ENCODE measurements at places on chromosomes 11 and 22.
A peak's percentile ranks its signal among the peaks of the same experiment; 100 is the strongest.

- no peak for DNase-seq
These were observed 7.4 kb upstream of the SLC5A12 start for GRCh38 chr11:26729284-26729683.

GRCh38 chr11:17743808-17744119 is 9.2 kb downstream of the KCNC1 start:
- no peak for DNase-seq

DNA sequence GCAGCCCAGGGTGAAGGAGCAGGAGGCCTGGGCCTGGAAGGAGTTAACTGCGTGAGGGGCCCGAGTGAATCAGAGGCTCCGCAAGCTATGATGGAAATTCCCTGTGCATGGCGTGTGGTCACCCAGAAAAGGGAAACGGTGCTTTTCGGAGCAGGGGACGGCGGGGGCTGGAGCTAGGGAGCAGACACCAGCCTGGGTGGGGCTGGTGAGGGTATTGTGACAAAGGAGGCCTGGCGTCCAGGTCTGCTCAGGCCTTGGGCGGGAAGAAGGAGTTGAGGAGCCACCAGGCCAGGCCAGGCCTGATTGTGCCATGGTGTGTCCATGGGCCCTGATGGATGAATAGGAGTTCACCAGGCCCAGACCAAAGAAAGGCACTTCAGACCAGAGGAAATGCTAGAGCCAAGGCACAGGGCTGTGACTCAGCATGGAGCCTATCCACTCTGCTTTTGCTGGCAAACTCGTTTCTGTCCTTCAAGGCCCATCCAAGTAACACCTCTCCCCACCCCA is 12.8 kb upstream of the SPI1 start:
- DNase-seq: no peak

DNA sequence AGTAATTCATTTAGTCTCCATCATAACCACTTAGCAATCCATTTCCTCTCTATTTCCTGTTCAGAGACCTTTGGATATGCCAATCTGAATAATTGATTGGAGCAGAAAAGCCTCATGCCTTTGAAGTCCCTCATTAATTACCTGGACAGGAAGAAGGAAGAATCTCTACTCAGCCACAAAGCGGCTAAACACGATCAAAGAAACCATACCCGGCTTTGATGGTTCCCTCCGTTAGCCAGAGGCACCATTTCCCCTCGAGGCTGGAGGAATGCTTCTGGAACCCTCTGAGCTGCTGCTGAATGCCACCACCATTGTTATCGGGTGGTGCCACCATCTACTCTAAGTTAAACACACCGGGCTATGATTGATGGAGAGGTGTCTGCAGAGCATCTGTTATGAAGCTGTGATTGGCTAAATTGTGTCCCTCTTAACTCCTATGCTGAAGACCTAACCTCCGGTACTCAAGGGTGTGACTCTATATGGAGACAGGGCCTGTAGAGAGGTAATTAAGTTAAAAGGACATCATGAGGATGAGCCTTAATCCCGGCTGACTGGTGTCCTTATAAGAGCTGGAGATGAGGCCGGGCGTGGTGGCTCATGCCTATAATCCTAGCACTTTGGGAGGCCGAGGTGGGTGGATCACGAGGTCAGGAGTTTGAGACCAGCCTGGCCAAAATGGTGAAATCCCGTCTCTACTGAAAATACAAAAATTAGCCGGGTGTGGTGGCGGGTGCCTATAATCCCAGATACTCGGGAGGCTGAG is 168.6 kb downstream of the CTTN start:
- DNase-seq: no peak

- no peak for DNase-seq
These were observed 27.8 kb downstream of the PHLDB1 start for GRCh38 chr11:118635237-118635591.

DNA sequence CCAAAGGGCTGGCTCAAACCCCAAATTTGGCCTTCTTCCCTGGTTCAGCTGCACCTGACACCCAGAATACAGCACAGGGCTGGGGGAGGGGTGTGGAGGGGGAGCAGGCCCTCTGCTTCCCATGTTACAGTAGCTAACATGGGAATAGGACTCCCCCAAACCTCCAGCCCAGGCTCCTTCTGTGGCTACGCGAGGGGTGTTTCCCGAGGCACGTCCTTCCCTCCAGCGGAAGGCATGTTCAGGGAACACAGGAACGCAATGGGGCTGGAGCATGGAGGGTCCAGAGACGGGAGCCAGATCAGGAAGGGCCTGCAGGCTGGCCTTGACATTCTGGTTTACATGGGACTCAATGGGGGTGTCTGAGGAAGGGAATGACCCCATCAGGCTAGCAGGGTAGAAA is 11.8 kb upstream of the IGLL1 start:
- no peak for DNase-seq

GRCh38 chr11:12499071-12499470 is 121.7 kb downstream of the PARVA start:
- no peak for DNase-seq

- peak; percentile 81 for DNase-seq
These were observed 694 bp downstream of the TMEM123 start for GRCh38 chr11:102451681-102452460.

DNA sequence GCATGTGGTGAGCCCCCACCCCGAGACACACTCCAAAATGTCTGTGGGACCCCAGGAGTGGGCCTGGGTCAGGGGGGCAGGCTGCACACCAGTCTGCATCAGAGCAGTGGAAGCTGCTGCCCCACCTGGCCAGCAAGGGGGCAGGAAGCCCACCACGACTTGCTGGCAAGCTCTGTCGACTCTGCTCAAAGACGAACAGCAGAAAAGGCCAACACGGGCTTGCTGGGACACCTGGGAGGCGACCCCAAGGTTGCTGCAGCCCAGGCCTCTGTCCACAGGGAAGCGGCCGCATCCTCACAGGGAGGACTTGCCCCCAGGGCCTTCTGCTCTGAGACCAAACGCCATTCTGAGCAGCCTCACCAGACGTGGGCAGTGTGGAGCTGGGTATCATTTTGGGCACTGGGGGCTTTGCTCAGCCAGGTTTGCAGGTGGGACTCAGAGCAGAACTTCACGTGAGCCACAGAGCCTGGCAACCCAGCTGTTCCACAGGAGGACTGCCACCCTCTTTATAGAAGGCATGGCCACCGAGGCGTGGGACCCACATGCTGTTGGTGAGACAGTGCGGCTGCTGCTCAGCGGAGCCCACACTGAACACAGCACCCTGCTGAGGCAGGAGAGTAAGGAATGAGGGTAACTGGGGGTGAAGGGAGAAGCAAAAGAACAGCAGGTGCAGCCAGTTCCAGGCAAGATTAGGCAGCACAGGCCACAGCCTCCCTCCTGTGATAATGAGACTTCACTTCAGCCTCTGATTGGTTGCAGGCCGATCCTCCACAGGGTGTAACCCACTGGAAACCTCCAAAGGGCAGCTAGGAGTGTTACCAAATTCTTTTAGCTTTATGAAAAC is 11.0 kb downstream of the IL17REL start:
- DNase-seq: no peak

DNA sequence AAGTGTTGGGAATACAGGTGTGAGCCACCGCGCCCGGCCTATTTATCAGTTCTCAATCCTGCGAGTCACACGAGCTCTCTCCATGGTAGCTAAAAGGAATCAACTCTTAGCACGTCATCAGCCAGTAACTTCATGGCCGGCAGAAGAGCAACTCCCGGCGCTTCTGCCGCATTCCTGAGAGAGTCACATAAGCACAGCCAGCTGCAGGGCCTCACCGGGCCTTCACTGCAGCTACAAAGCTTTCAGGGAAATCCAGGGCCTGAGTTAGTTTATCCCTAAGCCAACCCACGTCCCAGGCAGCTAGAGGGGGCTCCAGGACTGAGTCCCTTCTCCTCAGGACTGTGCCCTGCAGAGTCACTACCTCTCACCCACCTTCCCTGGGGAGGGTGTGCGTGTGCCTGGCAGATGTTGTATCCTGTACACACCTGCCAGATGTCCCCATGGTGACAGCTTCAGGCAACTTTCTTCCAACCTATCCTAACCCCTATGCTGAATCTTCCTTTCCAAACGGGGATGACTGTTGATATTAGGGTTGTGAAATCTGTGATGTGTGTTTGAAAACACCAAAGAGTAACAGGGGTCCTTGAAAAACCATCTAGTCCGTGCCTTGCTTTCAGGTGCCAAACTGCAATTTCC is 45.9 kb upstream of the ARFGAP3 start:
- no peak for DNase-seq

GRCh38 chr22:20930004-20930403 is 12.8 kb downstream of the CRKL start:
- no peak for DNase-seq

GRCh38 chr11:64409707-64410403 is 50.9 kb downstream of the RPS6KA4 start:
- DNase-seq: no peak

DNA sequence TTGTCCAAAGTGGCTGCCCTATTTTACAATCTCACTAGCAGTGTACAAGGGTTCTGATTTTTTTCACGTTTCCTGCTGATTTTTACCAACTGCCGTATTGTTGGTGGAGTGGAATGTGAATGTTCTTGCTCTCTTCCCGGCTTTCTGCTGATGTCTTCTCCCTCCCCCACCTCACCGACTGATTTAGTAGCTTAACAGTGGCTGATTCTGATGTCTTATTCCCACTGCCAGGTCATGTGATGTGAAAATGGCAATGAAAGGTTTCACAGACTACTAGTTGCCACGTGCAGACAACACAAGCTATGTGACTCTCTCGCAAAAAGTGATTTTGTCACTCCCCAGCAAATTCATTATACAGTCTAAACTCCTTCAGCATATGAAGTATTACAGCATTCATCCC is 17.3 kb upstream of the NEU3 start:
- no peak for DNase-seq

DNA sequence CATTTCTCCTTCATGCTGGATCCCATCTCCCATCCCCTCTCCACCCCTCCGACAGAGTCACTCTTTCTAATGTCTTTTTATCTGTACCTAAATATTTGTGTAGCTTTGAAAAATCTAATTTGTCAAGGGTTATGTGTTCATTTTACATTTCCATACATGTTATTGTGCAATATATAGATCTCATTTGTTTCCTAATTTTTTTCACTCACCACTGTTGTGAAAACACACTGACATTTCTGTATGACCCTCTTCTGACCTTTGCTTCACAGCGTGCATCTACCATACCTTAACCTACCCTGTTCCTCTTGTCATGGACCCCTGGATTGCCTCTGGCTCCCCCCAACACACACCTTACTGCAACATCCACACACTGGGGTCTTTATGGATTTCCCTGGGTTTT is 942.9 kb downstream of the TBC1D22A start:
- no peak for DNase-seq

- no peak for DNase-seq
These were observed 28.3 kb upstream of the CCDC134 start for GRCh38 chr22:41772198-41772597.

DNA sequence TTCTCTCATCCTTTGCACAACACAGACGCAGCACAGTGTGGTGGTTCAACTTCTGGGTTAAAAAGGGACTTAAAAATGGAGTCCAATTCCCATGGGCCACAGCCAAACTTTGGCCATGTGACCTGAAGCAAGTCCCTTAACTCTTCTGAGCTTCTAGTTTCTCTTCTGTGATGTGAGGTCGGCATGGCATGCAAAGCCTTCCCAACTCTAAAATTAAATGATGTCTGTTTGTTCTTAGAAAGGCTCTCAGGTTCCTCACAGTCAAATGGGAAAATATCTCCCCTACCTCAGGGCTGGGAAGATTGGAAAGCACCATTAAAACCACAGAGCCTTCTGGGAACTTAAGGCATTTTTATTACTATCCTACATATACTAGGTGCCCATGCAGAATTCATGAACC is 38.8 kb downstream of the LGR4 start:
- no peak for DNase-seq

- DNase-seq: no peak
These were observed 744.4 kb upstream of the ANO3 start for GRCh38 chr11:25587496-25587895.

GRCh38 chr11:106477776-106478175 is 400.3 kb downstream of the AASDHPPT start:
- no peak for DNase-seq

DNA sequence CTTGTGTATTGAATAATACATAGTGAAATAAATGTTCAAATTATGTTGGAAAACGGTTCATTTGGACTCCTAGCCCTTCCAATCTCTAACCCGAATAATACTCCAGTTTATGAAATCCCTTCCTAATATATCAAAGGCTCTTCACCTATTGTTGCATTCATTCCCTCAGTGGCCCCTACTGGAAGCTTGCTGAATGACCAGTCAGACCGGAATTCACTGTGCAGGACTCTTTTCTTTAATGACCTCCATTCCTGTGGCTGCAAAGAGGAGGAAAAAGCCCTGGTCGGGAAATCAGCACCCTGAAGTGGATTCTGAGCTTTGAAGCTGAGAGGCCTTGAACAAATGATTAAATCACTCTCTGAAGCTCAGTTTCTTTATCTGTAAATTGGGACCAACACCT is 19.1 kb upstream of the RCN1 start:
- DNase-seq: no peak

GRCh38 chr11:36684840-36685801 is 87.1 kb upstream of the RAG2 start:
- DNase-seq: no peak

GRCh38 chr11:99960536-99960935 is 726.6 kb upstream of the ARHGAP42 start:
- no peak for DNase-seq

GRCh38 chr11:86043765-86044503 is 24.9 kb downstream of the PICALM start:
- DNase-seq: no peak

DNA sequence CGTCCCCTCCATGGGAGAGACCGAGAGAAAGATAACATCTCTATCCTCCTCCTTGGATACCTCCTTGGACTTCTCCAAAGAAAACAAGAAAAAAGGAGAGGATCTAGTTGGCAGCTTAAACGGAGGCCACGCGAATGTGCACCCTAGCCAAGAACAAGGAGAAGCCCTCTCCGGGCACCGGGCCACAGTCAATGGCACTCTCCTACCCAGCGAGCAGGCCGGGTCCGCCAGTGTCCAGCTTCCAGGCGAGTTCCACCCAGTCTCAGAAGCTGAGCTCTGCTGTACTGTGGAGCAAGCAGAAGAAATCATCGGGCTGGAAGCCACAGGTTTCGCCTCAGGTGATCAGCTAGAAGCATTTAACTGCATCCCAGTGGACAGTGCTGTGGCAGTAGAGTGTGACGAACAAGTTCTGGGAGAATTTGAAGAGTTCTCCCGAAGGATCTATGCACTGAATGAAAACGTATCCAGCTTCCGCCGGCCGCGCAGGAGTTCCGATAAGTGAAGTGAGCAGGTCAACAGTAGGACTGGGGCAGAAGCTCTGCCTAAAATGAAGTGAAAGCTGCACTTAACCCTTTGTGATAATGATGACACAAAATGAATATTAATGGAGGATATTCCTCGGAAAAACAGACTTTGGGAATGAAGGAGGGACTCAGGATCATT is 65.3 kb downstream of the WNT11 start:
- DNase-seq: no peak

DNA sequence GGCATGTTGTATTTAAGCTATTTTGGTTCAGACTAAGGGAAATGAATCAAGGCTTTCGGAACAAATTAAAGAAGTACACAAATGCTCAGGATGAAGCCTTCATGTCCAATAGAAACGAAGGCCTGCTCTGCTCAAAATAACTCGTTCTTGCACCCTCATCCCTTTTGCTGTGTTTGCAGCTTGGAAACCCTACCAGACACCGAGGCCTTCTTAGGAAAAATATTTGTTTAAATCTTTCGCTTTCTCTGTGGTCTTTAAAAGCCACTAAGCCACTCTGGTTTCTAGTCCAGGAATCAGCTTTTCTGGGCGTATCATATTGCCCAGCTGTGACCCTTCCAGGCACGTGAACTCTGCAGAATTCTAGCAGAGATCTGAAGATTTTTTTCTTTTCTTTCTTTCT is 60.9 kb upstream of the HSPA8 start:
- no peak for DNase-seq

GRCh38 chr11:27158456-27159334 is 118.1 kb downstream of the BBOX1 start:
- peak; percentile 14 for DNase-seq
